ENCODE measurements at places on chromosomes 2 and 18.

- peak; percentile 40 for DNase-seq
Measured at GRCh38 chr2:37323781-37324535, 675 bp downstream of the PRKD3 start.

- DNase-seq = peak; percentile 89
Measured at GRCh38 chr2:216308576-216308975, 63.7 kb downstream of the MARCHF4 start.

GRCh38 chr2:177765698-177766097 lies 306.9 kb downstream of the PDE11A start:
- DNase-seq = no peak

GRCh38 chr2:118049140-118049815 lies 35.4 kb upstream of the CCDC93 start:
- no peak for DNase-seq

DNA sequence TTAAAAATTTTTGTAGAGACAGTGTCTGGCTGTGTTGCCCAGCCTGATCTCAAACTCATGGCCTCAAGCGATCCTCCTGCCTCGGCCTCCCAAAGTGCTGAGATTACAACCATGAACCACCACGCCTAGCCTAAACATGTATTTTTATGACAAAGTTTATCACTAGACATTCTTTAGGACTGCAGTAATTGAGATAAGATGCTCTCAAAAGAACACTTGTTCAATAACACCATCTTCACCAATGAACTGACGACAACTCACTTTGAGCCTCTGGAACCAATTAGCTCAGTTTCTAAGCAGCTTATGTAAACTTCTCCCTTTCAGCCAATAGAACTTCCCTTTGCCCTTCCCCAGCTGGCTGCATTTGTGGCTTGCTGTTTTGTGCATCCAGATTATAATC lies 15.3 kb upstream of the PPP4R1 start:
- DNase-seq = no peak

GRCh38 chr2:143623909-143624260 lies 494.7 kb downstream of the ARHGAP15 start:
- DNase-seq = no peak

DNA sequence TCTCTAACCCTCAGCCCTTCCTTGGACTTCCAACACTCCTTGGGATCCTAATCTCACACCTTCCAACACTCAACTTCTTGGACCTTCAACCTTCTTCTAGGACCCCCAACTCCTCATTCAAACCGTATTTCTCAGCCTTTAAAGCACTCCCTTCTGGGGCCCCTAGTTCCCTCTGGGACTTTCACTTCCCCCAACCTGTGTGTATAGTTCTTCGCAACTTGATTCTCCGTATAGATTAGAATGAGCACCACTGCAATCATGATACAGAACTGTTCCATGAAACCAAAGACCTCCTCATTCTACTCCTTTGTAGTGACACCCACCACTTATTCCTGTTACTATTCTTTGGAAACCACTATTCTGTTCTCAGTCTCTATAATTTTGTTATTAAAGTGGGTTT lies 62.0 kb upstream of the NFU1 start:
- no peak for DNase-seq

DNA sequence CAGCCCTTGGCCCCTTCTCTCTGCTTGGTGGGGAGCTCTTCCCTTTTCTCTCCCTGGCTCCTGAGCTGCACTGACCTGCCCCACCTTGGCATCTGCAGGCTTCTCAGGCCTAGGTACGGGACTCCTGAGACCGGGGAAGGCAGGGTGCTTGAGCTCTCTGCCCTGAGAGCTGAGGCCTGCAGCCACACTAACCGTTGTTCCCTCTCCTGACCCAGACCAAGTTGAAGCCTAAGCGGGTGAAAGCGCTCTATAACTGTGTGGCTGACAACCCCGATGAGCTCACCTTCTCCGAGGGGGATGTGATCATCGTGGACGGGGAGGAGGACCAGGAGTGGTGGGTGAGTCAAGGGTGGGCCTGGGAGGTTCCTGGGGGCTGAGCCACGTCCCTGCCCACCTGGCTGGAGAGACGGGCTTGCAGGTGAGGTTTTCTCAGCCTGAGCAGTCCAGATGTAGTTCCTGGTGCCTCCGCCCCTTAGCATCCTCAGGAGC lies 22.2 kb downstream of the ITGB1BP1 start:
- no peak for DNase-seq

GRCh38 chr18:24894880-24895279 lies 434.4 kb downstream of the HRH4 start:
- no peak for DNase-seq

- no peak for DNase-seq
Measured at GRCh38 chr18:68985172-68985820, 187.4 kb downstream of the CCDC102B start.

- DNase-seq = no peak
Measured at GRCh38 chr18:46373131-46373530, 268.9 kb downstream of the HAUS1 start.

DNA sequence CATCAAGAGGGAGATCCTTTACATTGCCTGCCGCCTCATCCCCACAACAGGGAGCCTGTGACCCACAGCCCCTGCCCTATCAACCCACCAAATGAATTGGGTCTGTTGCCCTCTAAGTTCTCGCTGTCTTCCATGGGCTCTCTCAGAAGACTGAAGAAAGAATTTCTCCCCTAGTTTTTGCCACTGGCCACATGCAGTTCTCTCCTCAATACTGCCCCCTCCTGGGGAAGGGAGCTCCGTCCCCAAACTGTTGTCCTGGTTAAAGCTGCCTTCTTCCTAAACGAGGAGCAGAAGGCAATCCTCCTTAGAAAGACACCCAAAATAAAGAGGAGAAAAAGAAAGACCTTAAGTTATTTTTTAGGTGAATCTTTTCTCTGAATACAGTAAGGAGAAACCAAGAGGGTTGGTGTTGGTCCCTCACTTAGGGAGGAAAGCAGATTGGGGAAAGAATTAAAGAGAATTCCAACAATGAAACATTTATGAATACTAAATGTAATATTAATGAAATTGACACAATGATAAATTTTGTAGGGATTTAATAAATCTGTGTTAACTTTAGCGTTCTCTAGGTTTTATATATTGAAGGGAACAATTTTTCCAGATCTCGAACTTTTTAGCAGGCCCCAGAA lies 31.1 kb upstream of the SATB2 start:
- peak; percentile 16 for DNase-seq

- DNase-seq = no peak
Measured at GRCh38 chr2:100068395-100068794, 74.0 kb downstream of the AFF3 start.

DNA sequence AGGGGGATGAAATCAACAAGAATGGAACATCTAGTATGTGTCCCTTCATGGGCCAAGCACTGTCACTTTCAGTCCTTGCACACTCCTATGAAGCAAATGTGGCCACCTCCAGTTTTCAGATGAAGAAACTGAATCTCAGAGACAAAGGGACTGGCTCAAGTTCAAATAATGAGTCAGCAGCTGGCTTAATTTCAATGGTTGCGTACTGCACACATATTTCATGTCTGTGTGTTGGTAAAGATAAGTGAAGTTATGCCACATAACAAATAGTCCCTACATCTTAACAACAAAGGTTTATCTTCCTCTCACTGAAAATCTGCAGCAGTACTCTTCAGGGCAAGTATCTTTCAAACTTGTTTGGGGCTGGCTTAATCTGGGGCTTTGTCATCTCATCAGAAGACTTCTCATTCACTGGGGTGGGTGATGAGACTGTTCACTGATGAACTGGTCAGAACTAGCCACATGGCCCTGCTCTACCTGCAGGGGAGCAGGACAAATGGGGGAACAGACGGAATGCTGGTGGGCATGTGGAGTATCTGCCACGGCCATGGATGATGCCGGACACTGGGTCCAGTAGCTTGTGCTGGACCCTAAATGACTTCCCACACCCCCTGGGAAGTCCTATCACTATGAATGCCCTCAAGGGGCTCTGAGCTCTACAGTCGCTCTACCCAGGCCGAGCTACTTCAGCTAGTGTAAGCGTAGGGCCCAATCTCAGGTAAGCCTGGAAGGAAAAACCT lies 263.2 kb downstream of the CYP26B1 start:
- no peak for DNase-seq

GRCh38 chr2:239285071-239285931 lies 115.5 kb downstream of the HDAC4 start:
- DNase-seq = no peak

DNA sequence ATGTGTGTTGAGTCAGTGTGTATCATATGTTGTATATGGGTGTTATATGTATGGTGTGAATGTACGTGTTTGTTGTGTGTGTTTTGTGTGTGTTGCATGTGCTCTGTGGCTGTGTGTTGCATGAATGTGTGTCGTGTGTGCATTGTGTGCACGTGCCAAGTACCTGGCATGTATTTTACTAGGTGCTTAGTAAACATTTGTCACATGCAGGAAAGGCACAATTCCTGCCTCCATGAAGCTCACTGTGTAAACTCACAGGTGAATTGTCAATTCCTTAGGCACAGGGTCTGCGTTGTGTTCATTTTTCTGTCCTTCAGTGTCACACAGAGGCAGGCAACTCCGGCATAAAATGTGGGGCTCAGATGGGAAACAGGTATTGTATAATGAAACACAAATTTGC lies 22.3 kb upstream of the IL1R1 start:
- DNase-seq = no peak

GRCh38 chr2:24613154-24613814 lies 122.2 kb downstream of the NCOA1 start:
- DNase-seq = peak; percentile 81

DNA sequence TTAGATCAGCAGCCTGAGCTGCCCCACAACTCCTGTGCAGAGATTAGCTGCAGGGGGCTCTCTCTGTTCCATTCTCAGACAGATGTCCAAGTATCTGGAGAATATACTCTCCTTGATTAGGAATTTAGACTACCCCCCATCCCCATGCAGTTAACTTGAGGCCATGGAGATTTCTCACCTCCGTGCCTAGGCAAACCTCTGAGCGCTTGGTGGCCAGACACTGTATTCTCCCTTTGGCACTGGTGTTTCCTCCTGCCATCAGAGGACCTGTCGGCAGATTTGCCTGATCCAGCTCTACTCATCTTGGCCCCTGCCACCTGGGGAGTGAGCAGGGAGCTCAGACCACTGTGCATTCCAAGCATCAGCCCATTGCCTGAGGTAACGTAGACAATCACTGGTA lies 48.3 kb downstream of the ZNF804A start:
- DNase-seq = no peak

GRCh38 chr2:172095146-172095904 lies 7.4 kb downstream of the DLX2 start:
- DNase-seq = no peak

- no peak for DNase-seq
Measured at GRCh38 chr2:150528861-150529801, 41.7 kb upstream of the RND3 start.

- peak; percentile 5 for DNase-seq
Measured at GRCh38 chr2:119292226-119292625, 68.6 kb downstream of the STEAP3 start.

DNA sequence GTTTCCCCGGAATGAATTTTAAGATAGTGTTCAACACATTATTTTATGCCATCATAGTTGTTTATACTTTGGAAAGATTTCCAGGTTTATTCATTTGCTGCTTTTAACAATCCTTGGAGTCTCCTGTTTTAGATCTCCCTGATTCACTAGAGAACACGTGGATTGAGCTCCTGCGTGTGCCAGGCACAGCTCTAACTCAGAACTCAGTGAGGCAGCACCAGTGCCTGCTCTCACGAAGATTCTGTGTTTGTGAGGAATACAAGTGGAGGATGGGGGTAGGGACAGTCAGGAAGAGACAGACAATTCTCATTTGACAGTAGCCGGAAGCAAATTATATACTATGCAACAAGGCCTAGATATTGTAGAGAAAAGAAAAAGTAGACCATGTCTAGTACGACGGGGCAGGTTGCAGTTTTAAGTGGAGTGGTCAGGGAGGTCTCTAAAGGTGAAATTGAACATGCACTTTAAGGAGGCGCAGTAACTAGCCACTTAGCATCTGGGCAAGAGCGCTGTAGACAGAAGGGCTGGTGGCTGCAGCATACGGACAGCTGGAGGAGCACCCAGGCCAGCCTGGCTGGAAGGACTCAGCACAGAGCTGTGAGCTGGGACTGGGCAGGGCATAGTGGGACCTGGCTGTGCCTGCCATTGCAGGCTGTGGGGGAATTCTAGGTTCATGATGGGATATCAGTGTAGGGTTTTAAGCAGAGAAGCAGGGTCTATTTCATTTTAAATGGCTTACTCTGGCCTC lies 24.3 kb downstream of the RNF144A start:
- no peak for DNase-seq

DNA sequence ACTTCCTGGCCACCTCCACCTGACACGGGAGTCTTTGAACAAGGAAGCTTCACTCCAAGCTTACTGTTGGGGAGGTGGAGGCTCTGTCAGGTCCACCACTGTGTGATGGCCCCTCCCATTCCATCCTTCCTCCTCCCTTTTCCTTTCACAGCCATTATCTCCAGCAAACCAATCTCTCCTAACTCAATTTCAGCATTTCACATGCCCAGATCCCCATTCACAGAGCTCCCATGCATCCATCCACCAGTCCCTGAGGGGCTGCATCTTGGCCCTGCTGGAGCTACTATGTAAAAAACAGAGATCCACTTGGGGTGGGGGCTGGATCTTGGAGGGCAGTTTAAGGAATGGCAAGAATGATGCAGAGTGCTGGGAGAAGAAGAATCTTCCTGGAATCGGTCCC lies 129.0 kb upstream of the COPS8 start:
- DNase-seq = no peak

DNA sequence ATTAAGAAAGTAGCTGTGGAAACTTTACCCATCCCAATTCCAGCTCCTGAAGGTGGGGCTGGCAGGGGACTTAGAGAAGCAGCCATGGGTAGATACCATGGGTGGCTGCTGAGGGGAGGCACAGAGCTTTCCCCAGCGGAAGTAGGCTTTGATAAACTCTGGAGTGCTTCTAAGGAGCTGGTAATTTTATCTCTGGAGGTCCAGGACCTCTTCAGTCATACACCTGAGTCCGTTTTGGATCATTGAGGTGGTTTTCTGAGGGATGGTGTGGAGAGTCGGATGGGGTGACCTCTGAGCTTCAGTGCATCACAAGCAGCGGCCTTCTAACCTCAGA lies 36.7 kb upstream of the BMP10 start:
- DNase-seq = no peak

- DNase-seq = no peak
Measured at GRCh38 chr2:694906-695510, 17.8 kb upstream of the TMEM18 start.

DNA sequence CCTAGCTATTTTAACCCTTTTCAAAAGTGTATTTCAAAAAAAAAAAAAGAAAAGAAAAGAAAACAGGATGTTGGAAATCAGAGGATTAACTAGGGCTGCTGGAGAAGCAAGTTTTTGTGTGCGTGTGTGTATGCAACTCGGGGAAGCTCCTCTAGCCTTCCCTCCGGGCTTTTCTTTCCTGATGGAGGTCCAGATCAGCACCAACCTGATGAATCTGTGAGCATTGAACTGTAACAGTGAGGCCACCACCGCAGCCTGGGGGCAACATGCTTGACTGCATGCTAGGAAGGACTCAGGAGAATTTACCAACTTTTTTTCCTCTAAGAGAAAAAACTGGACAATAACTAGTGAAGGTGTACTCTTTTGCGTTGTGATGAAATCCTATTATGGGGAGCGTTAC lies 2.3 kb downstream of the OBSL1 start:
- no peak for DNase-seq

DNA sequence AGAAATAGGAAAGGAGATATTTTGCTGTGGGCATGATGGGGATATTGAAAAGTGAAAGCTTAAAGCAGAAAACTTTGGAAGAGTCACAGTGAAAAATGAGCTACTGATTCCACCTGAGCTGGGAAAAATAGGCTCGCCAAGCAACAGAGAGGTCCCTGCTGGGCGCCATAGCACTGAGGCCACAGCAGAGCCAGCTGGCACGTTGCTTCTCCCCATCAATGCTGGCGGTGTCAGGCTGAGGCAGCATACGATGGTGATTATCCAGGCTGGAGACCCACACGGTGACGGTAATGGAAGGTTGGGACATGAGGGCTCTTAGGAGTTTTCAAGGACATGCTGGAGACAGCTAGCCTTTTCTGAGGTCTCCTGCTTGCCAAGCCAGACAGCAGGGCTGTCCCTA lies 25.8 kb upstream of the DTNB start:
- no peak for DNase-seq

All from NCI-H510A treated with DMSO at 0.1 percent for 48 hours (cell line).